ENCODE measurements at places on chromosomes 6 and 20.

DNA sequence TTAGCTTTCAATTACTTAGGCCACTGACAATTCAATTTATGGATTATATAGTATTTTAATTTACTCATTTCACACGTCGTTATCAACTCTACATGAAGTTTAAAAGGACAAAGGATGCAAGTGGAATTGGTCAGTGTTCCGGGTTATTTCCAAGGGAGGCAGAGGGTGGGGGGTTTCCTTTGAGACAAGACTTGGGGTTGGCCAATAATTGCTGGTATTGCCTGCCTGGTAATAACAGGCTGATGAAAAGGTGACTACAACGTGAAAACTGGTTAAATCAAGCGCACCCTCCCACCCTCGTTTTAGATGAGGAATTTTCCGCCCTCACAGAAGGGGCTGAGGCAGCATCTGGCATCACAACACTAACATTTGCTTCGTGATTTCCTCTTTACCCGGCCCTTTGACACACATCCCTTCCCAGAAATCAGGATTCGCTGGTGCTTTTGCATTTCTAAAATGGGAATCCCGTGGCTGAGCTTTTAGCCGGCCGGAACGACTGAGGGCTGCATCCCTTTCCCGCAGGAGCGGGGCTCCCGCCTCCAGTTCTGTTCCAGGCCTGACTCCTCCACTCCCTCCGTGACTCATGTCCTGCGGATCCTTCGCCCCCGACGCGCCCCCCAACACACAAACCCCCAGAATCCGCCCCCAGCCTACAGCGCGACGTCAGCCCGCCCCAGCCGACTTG lies 999 bp upstream of the PIM1 start:
- DNase-seq: peak; percentile 34

DNA sequence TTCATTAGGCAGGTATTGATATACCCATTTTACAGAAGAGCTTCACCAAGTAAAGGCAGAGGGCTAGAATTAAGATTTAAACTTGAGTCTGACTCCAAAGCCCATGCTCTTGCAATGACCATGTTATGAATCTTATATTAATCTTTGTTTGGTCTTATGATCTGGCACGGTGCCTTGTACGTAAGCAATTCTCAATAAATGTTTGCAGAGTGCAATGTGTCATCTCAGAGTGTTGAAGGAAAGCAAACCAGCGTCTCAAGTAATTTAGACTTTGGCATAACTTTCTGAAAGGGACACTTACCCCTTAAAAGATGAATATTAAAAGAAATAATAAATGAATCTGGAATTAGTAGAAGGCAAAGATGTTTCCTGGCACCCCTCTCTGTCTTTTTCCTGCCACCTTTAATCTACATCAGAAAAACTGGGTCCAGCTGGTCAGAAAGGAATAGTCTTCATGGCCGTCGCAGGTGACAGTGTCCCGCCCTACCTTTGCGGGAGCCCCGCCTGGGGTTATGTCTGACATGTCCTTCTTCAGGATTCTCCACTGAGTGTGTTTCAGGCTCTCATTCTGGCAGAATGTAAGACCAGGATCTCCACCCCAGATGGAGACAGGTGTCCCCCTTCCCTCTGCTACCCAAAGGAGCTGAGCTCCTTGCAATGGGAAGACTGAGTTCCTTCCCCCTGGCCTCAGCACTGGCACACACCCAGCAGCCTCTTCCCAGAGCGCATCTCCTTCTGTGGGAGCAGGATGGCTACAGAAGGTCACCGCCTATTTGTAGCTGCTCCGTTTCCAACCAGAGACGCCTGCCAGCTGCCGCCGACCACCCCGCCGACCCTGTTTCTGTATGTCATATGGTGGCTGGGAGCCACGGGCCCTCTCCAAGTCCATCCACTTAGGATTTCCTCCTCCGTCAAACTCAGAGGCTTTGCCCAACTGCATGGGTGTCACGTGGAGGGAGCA lies 266.3 kb upstream of the ECI2 start:
- no peak for DNase-seq

GRCh38 chr6:170113141-170113540 lies 177.7 kb downstream of the DLL1 start:
- no peak for DNase-seq

- no peak for DNase-seq
These were observed 91.9 kb downstream of the FAM217A start for GRCh38 chr6:3987053-3987452.

DNA sequence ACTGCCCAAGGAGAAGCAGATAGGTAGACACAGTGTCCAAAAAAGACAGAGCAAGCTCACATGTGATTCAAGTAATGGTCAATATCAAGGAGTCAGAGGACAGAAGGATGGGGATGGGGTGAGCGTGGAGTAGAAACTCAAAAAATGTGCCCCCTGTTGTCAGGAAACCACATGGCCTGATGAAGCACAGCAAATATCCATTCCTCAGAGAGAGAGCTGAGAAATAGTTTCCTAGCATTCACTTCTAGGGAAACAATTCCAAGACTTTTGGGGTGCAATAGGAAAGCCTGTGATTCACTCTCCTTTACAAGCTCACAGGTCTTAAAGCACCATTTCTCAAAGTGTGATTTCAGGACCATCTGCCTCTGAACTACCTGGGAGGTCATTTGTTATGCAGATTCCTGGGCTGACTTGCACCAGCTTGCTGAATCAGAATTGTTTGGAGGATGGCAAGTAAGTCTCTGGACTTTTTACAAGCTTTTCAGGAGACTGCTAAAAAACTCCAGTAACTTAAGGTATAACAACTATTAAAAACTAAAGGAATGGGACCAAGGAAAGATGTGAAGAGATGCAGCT lies 432.8 kb downstream of the HDGFL1 start:
- no peak for DNase-seq

GRCh38 chr6:22112461-22112860 lies 184.4 kb downstream of the PRL start:
- DNase-seq: peak; percentile 56

GRCh38 chr20:2741463-2741862 lies 48.9 kb downstream of the EBF4 start:
- no peak for DNase-seq

DNA sequence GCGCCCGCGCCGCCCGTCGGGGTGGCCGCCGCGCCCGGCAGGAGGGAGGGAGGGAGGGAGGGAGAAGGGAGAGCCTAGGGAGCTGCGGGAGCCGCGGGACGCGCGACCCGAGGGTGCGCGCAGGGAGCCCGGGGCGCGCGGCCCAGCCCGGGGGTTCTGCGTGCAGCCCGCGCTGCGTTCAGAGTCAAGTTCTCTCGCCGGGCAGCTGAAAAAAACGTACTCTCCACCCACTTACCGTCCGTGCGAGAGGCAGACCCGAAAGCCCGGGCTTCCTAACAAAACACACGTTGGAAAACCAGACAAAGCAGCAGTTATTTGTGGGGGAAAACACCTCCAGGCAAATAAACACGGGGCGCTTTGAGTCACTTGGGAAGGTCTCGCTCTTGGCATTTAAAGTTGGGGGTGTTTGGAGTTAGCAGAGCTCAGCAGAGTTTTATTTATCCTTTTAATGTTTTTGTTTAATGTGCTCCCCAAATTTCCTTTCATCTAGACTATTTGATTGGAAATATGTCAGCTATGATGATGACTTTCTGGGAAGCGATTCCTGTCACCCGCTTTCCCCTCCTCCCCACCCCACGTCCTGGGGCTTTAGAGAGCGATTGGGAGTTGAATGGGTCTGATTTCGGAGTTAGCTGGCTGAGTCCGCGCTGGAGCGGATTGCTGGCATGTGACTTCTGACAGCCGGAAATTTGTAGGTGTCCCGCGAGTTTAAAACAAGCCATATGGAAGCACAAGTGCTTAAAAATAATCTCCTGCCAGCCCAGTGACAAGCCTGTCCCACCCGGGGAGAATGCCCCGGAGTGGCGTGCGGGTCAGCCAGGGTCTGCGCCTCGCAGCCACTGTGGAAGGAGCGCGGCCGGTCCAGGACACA lies 1.1 kb downstream of the ESR1 start:
- no peak for DNase-seq

- DNase-seq: no peak
These were observed 8.2 kb upstream of the IL17A start for GRCh38 chr6:52177961-52178360.

GRCh38 chr20:49559411-49560081 lies 8.4 kb downstream of the PTGIS start:
- no peak for DNase-seq

- DNase-seq: no peak
These were observed 80.6 kb downstream of the FNDC1 start for GRCh38 chr6:159249752-159250151.

DNA sequence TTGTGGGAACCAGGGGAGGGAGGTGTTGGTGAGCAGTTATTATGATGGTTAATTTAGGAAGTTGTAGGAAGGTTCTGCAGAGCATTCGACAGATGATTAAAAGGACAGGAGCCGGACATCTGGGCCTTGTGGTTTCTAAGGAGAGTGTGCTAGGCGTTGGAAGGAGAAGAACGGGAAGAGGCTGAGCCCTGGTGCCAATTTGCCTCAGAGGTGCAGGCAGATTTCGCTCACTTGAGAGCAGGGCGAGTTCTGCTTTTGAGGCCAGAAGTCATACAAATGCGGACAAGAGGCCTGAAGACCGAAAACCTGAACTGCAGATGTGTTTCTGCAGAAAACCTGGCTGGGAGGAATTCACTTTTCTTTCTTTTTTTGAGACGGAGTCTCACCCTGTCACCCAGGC lies 30.5 kb upstream of the RPS6KA2 start:
- peak; percentile 27 for DNase-seq

- DNase-seq: peak; percentile 88
These were observed 10.7 kb downstream of the TULP4 start for GRCh38 chr6:158322724-158323560.

- DNase-seq: no peak
These were observed 12.1 kb upstream of the CNKSR3 start for GRCh38 chr6:154522576-154522975.

DNA sequence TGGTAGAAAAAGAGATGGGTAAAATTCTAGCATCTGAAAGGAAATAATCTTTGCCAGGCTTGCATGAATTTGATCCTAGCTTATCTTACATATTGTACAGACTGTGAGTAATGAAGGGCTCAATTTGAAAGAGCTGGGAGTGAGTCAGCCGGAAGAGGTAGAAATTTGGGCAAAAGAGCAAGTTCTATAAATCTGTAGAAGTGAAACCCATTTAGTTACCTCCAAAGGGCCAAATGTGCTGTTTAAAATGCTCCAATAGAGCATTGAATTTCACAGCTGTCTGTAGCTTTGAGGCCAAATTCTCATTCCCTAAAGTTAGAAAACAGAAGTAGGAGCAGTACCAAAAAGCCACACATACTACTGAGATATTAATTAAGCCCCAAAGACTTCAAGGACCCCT lies 466.1 kb downstream of the BTBD3 start:
- DNase-seq: no peak

- no peak for DNase-seq
These were observed 162.6 kb downstream of the COL19A1 start for GRCh38 chr6:70028926-70029325.

- DNase-seq: no peak
These were observed 8.7 kb downstream of the ARMC12 start for GRCh38 chr6:35745509-35745908.

DNA sequence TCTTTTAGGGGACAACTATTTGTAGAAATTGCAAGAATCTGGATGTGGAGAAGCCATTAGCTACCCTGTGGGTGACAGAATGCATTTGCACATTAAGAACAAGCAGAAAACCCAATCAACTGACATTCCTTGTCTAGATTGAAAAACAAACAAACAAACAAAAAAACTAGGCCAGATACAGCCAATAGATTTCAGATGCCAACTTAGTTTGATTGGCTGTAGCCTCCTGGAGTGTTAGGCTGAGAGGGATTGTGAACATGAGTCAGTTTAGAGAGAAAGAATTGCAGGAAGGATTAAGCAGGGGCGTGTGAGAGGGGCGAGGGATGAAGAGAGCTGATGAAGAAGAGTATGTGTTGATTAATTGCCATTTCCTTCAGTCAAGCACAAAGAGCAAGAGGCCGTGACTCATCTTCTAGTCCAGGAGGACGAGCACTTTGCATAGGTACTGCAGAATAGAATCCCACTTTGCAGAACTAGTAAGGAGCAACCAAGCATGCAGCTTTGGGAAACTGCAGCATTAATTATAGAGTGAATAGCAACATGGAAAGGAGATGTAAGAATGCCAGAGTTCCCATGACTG lies 188.0 kb upstream of the RAB32 start:
- DNase-seq: no peak

- no peak for DNase-seq
These were observed 227.5 kb upstream of the MYLIP start for GRCh38 chr6:15901141-15902115.

DNA sequence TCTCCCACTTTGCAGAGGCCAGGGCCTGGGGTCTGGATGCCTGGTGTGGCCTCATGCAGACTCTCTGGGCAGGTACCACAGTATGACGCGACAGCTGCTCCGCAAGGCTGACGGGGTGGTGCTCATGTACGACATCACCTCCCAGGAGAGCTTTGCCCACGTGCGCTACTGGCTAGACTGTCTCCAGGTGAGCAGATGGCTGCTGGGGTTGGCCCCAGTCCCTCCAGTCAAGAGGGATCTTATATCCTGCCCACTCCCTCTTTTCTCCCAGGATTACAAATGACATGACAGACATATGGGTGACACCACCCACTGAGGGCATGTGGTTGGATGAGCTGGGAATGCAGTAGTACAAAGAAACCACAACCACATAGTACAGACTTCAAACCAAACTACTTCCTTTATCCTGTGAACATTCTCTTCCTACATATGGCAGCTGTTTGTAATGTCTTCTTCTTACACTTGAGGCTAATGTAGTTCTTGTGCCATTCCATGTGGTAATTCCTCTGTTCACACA lies 29.9 kb downstream of the RAB44 start:
- DNase-seq: no peak

GRCh38 chr20:38800882-38801281 lies 4.6 kb upstream of the PPP1R16B start:
- DNase-seq: no peak

- DNase-seq: no peak
These were observed 179.8 kb downstream of the HAO1 start for GRCh38 chr20:7760247-7761031.

GRCh38 chr6:20217891-20218290 lies 5.6 kb upstream of the MBOAT1 start:
- DNase-seq: no peak

GRCh38 chr6:90219209-90219985 lies 77.2 kb downstream of the BACH2 start:
- no peak for DNase-seq

DNA sequence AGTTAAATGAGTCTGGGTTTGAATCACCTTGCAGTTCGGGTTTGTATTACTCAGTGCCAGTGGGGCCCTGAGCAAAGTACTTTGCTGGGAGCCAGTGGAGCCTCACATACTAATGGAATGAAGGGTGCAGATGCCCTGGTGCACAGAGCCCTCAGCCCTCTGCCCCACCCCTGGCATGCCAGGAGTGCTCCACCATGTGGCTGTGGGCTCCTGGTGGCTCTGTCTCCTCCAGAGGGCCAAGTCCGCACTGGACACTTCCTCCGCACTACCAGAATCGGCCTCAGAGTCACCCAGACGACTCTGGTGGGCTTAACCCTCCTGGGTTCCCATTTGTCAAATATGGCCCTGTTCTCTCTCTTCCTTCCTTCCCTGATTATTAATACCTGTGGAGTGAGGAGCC lies 94.0 kb downstream of the STK35 start:
- DNase-seq: no peak

Data from hematopoietic multipotent progenitor cell treated with erythropoietin and hydrocortisone succinate and interleukin-3 and kit ligand, for 6 days (in vitro differentiated cells).